T-helper 9 cell (primary cell): ENCODE measurements at places on chromosomes 16 and 17.

GRCh38 chr16:50942143-50942542 is 200.3 kb downstream of the CYLD start:
- no peak for DNase-seq

GRCh38 chr16:15435216-15435864 is 952 bp downstream of the BMERB1 start:
- no peak for DNase-seq

- DNase-seq: no peak
Observed at GRCh38 chr16:55045329-55045728, 114.7 kb downstream of the IRX5 start.

DNA sequence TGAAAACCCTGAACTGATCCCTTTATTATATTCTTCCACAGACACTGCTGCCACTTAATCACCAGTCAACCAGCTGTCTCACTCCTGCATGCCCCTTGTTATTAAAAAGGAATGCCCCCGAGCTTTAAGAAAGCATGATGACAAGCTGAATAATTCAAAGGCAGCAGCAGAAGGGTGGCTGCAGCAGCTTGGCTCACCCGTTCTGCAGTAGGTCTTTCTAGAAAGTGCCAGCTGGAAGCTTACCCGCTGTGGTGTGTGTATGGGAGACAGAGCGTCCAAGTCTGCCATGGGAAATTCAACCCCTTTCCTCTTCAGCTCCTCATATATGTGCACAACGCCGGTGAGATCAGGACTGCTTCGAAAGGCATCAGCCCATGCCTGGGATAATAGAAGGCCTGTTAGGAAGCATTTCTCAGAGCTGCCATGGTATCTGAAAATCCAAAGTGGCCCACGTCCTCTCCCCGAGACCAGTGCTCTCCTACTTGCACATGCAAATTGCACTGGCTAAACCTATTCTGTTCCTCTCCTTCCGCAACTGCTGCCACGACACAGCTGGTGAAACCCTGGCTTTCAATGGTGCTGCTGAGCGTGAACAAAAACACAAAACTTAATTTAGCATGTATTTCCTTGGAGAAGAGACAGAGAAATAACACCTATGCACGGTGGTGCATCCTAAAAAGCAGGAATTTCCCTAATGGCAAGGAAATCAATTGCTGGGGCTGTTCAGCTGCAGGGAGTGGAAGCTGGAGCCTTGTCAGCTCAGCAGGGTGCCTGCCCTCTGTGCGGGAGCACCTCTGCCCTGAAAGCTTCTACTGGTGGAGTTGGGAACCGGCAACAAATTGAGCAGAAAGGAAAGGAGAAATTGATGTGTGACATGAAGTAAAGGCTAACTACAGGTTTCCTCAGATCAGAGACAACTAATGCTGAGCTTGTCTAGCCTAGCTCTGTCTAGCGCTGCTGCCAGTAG is 47.9 kb upstream of the SREBF1 start:
- no peak for DNase-seq

DNA sequence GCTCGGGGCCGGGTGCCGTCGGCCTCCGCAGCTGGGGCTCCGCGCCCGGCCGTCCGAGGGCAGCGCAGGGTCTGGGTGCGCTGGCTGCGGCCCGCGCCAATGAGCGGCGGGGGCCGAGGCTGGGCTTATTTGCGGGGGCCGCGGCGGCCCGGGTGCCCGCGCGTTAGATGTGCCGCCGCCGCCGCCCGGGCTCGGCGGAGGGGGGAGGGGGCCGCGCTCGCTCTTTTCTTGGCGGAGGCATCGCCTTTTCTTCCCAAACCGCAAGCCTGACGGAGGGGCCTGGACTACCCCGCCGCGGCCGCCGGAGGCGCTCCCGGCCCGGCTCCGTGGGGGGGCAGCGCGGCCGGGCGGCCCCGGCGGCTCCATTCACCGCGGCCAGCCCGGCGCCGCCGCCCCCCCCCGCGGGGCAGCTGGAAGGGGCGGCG is at the start of gene NOTUM:
Gene NOTUM (minus strand): TSS at position 101 of the 425 bp plus-strand sequence. CDS start 278 bp downstream, outside the sequence.
- no peak for DNase-seq

GRCh38 chr16:58280146-58280845 is 14.5 kb downstream of the PRSS54 start:
- no peak for DNase-seq

- DNase-seq: peak; percentile 84
Observed at GRCh38 chr16:4288148-4288921, 15.5 kb upstream of the TFAP4 start.

DNA sequence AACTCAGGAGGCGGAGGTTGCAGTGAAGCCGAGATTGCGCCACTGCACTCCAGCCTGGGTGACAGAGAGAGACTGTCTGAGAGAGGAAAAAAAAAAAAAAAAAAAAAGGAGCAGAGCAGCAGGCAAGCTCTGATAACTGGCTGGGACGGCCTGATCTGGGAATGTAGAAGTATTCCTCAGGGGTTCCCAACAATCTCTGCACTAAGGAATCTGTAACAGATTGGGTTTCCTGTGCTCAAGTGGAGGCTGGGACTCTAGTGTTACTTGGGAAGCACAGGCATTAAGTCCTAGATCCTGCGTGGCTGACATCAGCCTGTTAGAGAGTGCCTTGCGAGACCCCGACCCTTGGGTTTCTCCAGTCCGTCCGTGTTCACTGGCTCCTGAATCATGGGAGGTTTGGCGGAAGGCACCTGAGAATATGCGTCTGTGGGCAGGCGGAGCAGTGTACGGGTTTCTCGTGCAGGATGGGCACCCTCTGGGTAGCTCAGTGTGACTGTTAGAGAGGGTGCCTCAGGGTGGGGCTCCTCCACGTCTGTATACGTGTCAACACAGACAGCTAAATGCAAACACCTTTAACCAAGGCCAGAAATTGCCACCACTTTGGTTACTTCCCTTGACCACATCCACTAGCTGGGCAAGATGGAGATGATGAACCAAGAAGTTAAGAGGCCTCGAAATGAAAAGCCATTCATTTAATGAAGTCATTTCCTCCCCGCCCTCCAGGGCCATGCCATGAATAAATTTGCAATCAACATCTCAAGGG is 174.9 kb upstream of the RPL38 start:
- DNase-seq: no peak

GRCh38 chr16:86092586-86093480 is 193.9 kb downstream of the IRF8 start:
- no peak for DNase-seq

GRCh38 chr16:29842732-29843346 is 20.2 kb downstream of the CDIPT start:
- DNase-seq: no peak

GRCh38 chr17:47959825-47960655 is 2.4 kb upstream of the PRR15L start:
- no peak for DNase-seq

DNA sequence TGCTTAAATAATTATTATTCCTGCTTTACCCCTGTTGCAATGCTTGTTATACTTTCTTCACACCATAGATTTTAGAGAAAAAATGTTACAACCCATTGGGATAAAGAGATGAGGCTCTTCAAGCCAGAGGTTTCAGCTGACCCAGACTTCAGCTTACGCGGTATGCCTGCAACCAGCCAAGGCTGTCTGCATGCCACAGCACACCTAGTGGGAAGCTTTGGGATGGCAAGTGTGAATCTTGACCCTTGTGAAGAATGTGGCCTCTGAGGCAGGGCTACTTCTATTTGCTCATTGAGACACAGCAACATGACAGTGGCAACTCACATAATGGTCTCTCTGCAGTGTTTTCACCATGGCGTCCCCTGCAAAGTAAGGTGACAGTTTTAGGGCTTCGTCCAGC is 193.9 kb upstream of the PIRT start:
- no peak for DNase-seq

DNA sequence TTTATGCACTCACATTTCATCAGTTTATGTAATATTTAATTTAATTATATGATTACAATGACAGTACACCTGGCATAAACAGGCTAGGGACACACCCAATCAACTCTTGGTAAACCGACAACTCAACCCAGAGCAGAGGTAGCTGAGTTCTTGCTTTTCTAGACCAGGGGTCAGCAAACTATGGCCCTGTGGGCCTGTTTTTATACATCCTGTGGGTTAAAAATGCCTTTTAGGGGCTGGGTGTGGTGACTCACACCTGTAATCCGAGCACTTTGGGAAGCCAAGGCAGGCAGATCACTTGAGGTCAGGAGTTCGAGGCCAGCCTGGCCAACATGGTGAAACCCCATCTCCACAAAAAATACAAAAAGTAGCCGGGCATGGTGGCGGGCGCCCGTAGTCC is 99.2 kb upstream of the TMEM97 start:
- DNase-seq: no peak

DNA sequence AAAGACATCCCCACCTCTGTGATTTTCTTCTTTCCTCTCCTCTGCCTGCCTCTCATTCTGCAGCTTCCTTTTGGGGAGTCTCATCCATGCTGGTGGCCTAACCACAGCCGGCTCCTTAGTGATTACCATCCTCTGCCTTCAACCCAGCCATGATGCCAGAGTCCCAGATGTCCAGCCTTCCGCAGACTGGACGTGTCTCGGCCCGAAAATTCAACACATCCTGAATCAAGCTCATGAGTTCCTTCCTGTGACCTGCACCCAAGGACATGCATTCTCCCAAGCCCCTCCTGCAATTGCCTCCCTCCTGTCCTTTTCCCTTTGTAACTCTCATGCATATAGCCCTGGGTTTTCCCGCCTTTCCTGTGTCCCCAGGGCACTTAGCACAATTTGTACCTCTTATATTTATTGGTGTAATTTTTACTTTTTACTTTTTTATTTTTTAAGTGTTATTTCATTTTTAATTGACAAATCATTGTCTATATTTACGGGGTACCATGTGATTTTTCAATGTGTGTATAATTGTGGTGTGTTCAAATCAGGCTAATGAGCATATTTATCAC is 1.2 kb upstream of the SLC13A5 start:
- DNase-seq: no peak

DNA sequence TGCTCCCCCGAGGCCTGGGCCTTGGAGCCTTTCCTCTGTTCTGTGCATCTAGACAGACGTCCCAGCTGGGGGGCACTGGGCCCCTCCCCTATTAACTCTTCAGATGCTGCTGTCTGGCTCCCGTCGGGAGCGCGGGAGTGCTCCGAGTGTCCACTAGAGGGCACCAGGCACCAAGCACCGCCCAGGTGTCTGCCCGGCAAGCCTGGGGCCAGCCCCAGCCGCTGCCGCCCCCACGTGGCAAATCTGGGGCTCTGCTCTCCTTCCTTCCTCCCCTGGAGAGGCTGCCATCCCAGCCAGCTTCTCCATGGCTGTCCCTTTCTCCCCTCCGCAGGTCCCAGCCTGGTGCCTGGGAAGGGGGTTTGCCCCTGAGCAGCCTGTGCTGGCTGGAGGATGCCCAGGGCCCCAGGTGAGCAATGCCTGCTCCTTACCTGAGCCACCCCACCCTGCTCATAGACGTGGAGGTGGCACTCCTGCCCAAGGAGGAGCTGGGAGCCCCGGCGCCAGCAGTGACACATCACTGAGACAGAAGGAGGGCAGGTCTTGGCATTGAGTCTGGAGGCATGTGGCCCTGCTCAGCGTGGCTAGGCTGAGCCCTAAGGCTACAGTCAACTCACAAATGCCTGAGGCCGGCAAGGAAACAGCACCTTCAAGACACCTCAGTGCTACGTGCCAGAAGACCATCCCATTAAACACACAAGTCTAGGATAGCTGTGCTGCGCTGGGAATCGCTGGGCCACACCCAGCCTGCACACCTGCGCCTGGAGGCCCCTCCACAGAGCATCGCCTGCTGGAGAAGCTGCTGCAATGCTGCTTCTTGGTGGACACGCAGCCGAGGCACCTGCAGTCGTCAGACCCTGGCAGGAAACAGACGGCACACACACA is 19.7 kb downstream of the TMEM235 start:
- peak; percentile 74 for DNase-seq

GRCh38 chr17:38745545-38745944 is 2.6 kb downstream of the PCGF2 start:
- DNase-seq: no peak

DNA sequence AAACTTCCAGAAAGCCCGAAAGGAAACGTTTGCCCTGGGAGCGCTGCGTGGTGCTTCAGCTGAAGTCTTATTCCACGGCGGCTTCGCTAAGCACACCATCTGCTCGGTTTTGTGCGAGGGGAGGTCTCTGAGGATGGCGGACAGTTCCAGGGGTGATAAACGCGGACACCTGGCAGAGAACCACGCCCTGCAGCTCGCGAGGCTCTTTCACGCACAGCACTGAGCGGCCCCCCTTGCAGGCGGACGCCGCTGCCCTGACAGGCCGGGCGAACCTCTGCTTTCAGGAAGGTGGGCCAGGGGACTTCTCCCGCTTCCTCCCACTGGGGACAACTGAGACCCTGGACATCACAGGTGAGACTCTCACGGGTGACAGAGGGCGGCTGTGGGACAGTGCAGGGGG is 3.7 kb downstream of the MVD start:
- DNase-seq: no peak

DNA sequence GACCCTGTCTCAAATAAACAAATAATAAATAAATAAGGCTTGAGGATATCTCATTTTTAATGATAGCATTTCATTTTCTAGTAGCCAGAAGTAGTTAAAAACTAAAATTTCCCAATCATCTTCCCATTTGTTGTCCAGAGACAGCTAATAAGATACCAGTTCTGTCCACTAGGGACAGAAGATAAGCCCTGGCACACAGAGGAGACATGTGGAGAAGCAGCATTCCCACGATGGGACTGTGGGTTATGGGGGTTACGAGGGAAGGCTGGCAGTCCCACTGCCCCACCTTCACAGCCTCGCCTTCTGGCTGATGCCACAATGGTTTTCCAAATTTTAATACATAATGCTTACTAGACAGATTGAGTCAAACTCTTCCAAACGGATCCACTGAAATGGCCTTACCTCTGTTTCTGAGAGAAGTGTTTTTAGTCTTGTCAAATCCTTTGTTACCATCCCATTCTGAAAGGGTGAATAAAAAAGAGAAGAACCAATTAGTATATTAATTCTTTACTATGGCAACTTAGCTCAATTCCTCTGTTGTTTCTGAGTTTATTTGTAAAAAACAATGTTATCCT is 44.2 kb downstream of the HELZ start:
- DNase-seq: no peak

- peak; percentile 34 for DNase-seq
Observed at GRCh38 chr17:72556944-72557826, 436.4 kb downstream of the SOX9 start.

- DNase-seq: no peak
Observed at GRCh38 chr17:28509789-28510188, 3.6 kb downstream of the FOXN1 start.

- DNase-seq: peak; percentile 62
Observed at GRCh38 chr17:79393358-79394052, 217.3 kb downstream of the RBFOX3 start.

- no peak for DNase-seq
Observed at GRCh38 chr16:73145166-73145880, 97.4 kb upstream of the ZFHX3 start.

DNA sequence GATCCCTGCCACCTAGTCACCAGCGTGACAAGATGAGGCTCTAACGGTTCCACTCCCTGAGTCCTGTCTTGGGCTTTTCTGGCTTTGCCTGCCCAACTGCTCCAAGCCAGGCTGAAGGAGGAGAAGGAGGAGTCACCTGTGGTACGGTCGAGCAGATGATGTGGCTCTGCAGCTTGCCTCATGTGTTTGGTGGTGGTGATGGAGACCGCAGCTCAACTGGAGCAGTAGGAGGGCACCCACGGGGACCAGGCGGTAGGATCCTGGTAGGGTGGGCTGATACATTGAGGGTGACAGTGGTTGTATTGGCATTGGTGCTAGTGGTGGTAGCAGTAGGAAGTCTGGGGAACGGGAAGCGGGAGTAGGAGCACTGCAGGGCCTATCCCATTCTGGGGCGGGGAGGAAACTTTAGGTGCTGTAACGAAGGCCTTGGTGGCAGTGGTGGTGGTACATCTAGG is 202.8 kb upstream of the WSB1 start:
- DNase-seq: no peak
